CD8-positive, alpha-beta memory T cell (primary cell): ENCODE measurements at places on chromosomes 3 and 15.

DNA sequence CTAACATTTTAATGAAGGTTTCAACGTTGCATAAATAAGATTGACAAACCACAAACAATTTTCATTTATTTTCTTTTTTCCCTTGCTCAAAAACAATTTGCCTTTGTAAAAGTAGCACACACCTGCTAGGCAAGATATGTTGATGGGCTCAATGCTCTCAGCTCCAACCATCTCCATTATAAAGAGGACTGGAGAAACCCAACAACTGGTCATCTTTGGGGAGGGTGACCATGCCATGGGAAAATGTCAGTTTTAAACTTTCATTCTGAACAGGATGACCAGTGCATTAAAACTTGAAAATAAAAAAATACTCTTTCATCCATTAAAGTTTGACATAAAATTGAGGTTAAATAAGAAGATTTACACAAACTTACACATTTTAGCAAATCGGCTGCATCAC, 183.7 kb downstream of the CFAP20DC start:
- no peak for DNase-seq

DNA sequence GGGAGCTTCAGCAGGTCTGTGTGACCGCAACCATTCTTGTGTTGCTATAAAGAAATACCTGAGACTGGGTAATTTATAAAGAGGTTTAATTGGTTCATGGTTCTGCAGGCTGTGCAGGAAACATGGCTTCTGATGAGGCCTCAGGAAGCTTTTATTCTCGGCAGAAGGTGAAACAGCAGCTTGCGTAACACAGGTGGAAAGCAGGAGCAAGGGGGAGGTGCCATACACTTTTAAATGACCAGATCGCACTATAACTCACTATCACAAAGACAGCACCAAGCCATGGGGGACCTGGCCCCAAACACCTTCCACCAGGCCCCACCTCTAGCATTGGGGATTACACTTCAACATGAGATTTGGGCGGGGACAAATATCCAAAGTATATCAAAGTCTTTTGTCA, 8.3 kb upstream of the CIB2 start:
- DNase-seq = no peak

DNA sequence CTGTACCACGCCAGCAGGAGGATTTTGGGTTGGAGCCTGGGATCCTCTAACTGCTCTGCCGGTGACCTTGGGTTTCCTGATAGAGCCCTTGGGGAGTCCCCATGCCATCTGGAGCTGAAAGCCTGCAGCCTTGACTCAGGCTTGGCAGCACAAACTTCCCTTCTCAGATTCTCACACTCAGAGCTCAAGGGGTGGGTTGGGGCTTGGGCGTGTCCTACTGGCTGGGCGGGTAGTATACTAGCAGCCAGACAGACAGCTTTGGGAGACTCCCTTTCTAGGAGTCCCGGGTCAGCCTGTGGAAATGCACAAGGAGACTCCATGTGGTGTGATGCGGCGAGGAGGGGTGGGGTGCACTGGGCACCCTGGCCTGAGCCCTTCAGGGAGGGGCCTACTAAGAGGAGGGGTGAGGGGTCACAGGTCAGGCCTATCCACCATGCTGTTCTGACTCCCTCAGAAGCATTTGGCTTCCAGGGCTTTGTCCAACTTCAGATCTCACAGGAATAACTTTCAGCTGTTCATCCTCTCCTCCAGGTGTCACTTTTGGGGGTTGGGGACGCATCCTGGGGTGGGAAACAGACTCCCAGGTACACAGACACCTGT, 21.6 kb upstream of the PLXNA1 start:
- no peak for DNase-seq

GRCh38 chr15:62440362-62441105, 275.4 kb upstream of the C2CD4B start:
- DNase-seq = no peak

- no peak for DNase-seq
These were observed 563.7 kb downstream of the SI start for GRCh38 chr3:164514576-164514975.

- no peak for DNase-seq
These were observed 598.7 kb upstream of the TGFBR2 start for GRCh38 chr3:30007668-30008067.

DNA sequence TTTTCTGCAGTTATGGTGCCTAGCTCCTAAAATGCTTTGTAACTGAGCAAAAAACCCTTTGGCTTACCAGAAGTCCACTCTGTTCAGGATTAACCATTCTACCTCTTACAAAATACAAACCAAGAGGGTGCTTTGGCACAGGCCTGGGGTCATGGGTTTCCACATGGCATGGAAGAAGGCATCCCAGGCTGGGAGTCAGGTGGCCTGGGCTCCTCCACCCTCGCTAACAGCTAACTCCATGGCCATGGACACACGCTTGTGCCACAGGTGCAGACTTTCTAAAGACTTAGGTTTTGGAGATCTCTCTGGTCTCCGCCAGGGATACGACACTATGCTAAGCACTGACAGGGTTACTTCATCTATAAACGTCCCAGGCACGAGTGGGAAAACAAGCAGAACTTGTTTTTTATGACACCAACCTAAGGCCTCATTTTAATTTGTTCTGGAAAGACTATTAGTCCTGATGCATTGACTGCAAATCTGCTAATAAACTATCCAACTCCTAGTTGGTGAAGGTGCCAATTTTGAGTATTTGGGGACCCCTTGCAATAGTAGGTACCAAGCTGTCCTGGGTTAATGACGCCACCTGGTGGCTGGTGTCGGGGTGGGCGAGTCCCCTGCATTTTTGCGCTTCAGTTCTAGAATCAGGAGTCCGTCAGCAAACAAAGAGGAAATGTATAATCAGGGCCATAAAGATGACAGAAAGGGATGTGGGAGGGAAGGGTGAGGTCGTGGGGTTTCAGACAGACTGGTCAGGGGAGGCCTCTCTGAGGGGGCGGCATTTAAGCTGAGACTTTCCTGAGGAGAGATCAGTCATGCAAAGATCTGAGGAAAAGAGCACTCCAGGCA, 10.3 kb upstream of the ALDH1A3 start:
- no peak for DNase-seq

- no peak for DNase-seq
These were observed 32.7 kb upstream of the CD96 start for GRCh38 chr3:111509308-111509707.

DNA sequence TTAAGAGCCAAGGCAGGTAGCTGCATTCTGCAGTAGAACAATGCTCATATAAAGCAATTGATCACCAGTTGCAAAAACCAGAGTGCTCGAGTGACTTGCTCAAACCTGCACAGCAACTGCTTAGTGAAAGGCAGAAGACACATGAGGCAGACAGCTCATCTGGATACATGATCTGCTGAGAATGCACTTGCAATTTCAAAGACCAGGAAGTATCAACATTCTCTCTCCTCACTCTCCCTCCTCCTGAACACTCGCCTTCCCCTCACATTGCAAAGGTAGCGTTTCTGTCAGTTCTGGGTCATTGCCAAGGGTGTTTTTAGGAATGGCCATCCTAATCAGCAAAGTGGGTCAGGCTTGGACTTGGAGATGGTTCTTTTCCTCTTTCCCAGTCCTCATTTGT, 61.0 kb downstream of the BFSP2 start:
- no peak for DNase-seq

GRCh38 chr3:33229066-33229465, 10.5 kb upstream of the SUSD5 start:
- no peak for DNase-seq

DNA sequence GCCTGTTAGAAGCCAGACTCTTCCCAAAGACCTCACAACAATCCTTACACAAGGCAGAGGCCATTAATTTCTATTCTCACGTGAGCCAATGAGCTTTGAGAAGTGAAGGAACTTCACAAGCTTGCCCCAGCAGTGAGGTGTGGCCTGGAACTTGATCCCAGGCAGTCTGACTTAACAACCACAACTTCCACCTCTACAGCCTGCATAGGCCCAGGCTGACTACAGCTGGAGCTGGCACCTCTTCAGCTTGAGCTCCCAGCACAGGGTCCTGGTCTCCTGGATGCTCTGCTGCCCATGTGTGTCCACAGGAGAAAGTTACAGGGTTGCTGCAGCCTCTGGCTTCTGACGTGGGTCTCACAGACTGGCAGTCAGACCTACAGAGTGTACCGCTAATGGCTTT, 111.0 kb downstream of the ERC2 start:
- no peak for DNase-seq

- DNase-seq = no peak
These were observed 124.3 kb upstream of the TRIM42 start for GRCh38 chr3:140553591-140553990.

- DNase-seq = no peak
These were observed 14.7 kb downstream of the CCNB2 start for GRCh38 chr15:59119625-59120024.

GRCh38 chr3:10940106-10940505, 52.4 kb upstream of the SLC6A1 start:
- no peak for DNase-seq

- no peak for DNase-seq
These were observed 1.3 kb upstream of the RBP1 start for GRCh38 chr3:139540651-139541531.

DNA sequence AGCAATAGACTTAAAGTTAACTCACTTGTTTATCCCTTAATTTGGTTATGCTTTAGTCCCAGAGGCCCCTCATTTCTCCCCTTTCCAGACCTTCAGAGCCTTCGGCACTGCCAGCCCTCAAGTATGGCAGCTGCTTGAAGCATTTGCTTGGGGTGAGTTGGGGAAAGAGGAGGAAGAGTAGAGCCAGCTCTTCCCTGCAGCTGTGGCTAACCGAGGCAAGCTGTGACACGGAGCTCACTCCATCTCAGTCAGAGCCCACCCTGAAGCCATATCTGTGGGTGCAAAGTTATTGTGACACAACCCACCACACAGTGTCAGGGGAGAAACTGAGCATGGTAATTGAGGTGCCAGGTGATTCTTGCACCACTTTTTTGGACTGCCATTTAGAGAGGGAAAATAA, 66.1 kb downstream of the FILIP1L start:
- DNase-seq = no peak

GRCh38 chr3:18149935-18150334, 275.2 kb downstream of the SATB1 start:
- no peak for DNase-seq

DNA sequence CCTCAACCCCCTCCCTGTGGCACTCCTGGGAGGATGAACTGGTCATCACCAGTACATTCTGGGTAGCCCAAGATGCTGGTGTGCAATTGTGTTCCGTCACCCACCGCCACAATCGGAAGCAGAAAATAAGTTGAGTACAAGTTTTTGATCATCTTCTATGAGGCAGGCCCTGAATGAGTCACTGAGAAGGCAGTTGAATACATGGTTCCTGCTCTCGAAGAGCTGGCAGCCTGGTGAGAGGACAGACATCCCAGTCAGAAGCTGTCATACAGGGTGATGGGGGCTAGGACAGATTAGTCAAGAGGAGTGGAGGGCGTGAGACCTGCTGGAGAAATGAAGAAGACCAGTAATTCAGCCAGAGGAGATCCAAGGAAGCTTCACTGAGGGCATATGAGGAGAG, 6.2 kb downstream of the CEMIP start:
- DNase-seq = no peak

- no peak for DNase-seq
These were observed 5.7 kb downstream of the NMNAT3 start for GRCh38 chr3:139671863-139672646.

DNA sequence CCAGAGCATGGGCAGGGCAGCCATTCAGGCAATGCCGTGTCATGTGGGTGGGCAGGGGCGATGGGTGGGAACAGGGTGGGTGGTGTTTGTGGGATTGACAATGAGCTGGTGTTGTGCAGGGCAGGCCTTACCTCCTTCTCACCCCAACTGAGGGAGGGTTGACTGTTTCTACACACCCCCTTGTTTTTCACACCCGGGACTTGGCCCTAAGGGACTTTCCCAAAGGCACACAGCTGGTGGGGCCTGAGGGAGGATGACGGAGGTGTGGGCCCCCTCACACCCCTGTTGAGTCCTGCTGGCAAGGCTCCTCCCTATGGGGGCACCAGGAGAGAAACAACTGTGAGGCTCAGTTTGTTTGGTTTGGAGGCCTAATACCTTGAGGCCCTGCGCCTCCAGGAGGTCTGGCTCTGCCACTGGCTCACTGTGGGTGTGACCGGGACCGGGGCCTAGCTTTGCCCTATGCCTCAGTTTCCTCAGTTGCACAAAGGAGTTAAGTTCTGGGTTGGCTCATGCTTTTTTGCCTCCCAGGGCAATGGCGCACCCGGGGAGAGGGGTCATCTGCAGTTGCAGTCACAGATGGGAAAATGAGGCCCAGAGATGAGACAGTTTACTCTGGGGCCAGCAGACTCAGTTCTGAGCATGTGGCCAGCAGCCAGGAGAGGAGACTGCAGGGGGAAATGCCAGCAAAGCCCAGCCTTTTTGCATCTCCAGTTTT, 5.1 kb upstream of the DNAH1 start:
- peak; percentile 57 for DNase-seq

DNA sequence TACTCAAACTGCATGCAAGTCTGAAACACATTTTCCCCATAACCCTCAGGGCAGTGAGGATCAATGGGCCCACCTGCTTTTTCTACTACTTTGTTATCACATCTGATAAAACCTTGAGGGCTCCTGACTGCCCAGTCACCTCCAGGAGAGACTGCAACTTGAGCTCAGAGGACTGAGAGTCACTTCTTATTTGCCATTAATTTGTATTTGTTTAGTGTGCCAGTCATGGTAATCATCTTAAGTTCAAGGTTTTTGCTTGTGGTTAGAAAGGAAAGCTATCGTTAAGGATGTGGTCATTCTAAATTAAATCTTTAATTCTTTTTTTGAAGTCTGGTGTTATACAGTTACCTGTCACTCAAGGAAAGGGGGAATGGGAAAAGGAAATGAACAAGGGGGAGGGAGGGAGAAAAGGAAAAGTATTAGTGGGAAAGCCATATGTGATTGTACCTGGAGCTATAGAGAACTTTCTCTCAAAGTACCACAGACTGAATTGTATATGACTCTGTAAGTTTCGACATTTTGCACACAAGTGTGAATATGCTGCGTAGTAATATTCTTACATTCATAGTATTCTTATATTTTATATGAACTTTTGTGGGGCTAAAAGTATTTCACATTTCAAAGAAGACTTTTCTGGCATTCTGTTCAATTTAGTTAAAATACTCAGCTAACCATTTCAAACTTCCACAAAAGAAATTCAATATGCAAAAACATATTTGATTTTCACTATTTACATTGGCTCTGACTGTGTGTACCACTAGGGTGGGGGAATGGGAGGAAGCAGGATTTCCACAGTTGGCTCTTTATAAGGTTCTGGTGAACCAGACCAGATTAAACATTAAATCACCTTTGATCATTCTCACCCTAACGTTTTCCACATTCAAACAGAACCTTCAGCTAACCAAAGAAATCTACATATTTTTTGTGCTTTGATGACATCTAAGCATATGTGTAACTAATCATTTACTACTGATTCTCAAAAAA, 166.5 kb upstream of the ATP11B start:
- no peak for DNase-seq

DNA sequence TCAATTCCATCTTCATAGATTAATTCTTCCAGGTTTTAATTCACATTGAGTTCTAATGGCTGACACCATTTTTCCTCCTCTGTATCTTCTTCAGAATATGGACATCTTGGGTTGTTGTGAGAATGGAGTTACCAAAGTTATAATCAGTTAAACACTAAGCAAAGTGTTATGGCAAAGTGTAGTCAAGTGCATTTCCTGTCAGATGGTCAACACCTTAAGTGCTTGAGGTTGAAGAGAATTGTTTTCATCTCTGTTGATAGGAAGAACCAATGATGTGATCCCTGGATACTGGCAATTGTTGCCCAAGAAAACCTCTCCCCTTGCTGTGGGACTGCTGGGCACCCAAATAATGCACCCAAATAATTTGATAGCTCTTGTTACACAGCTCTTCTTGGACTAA, 102.6 kb upstream of the SATB1 start:
- DNase-seq = no peak
